Stimulated activated CD4-positive, alpha-beta T cell treated with anti-CD3 and anti-CD28 coated beads, Interleukin-1b, Interleukin-23, amount 100 ng/mL, for 24 hours (primary cell): ENCODE measurements at places on chromosomes 5 and 9.

GRCh38 chr9:79003514-79003913, 568.3 kb upstream of the TLE4 start:
- no peak for DNase-seq

DNA sequence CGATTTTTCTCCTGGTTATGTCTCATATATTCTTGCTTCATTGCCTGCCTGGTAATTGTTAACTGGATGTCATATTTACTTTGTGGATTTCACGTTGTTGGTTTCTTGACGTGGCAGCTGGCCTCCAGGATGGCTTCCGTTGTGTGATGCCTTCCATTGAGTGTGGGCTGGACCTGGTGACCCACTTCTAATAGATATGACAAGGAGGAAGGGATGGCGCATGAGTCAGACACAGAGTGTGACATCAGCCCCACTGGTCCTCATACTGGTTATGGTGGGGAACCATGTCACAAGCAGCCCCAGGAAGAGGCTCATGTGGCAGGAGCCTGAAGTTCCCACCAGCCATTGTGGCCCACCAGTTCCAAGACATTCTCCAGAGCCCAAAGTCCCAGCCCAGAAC, 6.4 kb upstream of the PAEP start:
- no peak for DNase-seq

DNA sequence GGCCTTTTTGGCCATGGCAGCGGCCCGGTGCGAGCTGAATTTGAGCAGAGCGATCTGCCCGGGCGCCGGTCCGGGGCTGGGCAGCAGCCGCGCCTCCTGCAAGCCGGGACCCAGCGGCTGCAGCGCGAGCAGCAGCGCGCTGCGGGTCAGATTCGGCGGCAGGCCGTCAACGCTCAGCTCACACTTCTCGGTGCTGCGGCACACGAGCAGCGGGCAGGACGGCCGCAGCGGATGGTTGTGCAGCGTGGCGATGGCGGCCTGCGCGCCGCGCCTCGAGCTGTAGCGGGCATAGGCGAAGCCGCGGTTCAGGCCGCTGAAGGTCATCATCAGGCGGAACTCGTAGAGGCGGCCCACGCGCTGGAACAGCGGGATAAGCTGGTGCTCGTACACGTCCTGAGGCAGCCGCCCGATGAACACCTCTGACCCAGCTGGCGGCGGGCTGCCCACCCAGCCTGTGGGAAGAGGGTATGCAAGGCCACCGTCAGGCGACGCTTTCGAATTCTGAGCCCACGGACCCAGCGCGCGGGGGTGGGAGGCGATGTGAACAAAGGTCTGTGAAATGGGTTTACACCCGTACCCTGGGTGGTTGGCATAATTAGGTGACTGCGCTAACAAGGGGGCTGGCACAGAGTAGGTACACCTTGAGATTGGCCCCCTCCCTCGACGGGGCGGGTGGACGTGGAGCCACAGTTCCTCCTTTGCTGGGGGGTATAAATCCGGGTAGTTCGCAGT, 755 bp downstream of the DND1 start:
- DNase-seq, result no peak

DNA sequence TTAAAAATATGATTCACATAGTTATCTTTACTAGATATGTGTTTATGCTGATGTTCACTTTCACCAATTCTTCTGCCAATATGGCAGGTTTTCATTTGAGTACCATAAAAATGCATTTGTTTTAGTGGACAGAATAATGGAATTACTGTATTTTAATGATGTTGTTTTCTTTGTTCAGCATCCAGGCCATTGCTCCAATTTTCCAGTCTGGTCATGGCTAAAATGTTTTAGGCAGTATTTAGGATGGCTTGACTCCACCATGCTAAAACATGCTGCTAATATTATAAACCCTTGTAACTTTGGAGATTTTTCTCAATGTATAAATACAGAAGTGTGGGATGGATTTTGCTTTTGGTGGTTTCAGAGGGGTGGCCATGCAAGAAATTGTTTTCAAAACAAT, 273.0 kb upstream of the RPS23 start:
- no peak for DNase-seq

DNA sequence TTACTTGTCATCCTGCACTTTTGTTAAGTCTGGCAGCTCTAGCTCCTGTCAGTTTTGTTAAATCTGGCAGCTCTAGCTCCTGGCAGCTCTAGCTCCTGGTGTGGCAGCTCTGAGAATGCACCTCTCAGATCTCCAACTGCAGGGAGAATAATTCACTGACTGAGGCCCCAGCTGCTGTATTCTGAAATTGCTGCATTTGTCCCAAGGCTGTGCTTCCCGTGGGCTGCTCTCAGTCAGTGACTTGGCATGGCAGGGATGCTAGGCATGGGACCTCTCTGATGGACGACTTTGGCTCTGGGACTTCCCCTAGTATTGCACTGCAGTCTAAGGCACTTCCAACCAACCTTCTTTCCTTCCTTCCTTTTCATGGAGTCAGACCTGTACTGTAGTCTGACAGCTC, 475.7 kb downstream of the CCDC171 start:
- DNase-seq, result no peak

DNA sequence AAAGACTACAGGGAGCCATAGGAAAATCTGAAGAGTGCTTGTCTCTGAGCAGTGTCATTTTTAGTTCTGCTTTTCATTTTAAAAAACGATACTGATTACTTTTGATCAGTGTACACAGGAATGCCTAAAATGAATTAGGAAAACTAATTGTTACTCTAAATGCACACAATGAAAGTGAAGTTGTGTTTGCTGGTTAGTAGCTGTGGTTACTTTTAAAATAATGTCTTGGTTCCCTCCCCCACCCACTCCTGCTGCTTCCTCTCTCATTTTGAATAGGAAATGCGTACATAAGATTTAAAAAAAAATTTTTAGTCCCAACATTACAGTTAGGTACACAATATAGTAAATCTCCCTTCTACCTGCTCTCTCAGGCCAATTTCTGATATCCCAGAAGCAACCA, 47.5 kb upstream of the PLPP1 start:
- no peak for DNase-seq
